ENCODE measurements at places on chromosomes 5 and 9.

- no peak for DNase-seq
Measured at GRCh38 chr5:148807851-148808250, 18.6 kb upstream of the ADRB2 start.

GRCh38 chr9:22105005-22105722 lies 96.1 kb upstream of the CDKN2B start:
- DNase-seq: no peak

- no peak for DNase-seq
Measured at GRCh38 chr5:57666582-57666981, 184.0 kb upstream of the ACTBL2 start.

GRCh38 chr5:142551338-142552067 lies 134.4 kb downstream of the FGF1 start:
- peak; percentile 27 for DNase-seq

DNA sequence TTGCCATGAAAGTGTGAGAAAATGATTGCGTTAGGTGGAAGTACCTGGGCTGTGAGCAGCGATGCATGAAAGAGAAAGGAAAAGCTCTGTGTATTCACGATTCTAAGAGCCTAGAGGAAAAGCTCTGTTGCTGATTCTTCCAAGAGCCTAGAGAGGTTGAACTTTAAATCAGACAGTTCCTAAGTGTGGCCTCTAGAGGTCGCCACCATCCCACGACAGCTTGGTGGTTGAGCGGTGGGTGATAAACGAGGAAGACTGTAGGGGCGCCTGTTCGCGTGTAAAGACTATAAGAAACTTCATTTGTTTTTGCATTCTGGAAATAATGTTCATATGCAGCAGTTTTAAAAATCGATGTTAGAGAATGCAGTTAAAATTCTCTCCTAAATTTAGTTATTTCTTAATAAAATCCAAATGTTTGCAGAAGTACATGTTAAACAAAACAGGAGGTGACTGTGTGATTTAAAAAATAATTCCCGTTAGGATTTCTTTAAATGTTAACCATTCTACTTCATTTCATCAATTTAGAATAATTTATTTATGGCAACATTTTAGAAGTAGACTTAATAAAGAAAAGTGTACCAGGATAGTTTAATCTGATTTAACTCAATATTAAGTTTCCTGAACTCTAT lies 107.7 kb downstream of the TENT4A start:
- peak; percentile 60 for DNase-seq

DNA sequence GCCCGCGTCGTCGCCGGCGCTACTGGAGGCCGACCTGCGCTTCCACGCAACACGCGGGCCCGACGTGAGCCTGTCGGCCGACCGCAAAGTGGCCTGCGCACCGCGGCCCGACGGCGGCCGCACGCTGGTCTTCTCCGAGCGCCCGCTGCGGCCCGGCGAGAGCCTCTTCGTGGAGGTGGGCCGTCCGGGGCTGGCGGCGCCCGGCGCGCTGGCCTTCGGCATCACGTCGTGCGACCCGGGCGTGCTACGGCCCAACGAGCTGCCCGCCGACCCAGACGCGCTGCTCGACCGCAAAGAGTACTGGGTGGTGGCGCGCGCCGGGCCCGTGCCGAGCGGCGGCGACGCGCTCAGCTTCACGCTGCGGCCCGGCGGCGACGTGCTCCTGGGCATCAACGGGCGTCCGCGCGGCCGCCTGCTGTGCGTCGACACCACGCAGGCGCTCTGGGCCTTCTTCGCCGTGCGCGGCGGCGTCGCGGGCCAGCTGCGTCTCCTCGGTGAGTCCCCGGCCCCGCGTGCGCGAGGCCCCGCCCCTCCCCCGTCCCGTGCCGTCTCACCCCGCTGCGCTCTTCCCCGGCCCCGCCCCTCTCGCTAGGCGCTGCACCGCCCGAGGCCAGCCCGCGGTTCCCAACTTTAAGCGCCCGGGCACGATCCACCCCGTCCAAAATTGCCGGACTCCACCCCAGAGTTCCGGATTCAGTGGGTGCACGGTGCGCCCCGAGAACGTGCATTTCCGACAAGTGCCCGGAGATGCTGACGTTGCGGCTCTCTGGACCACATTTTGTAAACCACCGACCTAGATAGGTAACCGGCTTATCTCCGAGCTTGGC lies 42.8 kb downstream of the NEURL1B start:
- DNase-seq: no peak
